ENCODE measurements at places on chromosomes 3 and 15. TPM values are rescaled to one million over a fixed set of nuclear protein-coding genes. Genes with fewer than 3 reads are reported as not detected.

GRCh38 chr3:141486746-141487520, at the start of gene RASA2:
RASA2 (plus strand) TSS chr3:141487027; CDS start chr3:141487084, 57 bp downstream.
- DNase-seq: peak; percentile 43

DNA sequence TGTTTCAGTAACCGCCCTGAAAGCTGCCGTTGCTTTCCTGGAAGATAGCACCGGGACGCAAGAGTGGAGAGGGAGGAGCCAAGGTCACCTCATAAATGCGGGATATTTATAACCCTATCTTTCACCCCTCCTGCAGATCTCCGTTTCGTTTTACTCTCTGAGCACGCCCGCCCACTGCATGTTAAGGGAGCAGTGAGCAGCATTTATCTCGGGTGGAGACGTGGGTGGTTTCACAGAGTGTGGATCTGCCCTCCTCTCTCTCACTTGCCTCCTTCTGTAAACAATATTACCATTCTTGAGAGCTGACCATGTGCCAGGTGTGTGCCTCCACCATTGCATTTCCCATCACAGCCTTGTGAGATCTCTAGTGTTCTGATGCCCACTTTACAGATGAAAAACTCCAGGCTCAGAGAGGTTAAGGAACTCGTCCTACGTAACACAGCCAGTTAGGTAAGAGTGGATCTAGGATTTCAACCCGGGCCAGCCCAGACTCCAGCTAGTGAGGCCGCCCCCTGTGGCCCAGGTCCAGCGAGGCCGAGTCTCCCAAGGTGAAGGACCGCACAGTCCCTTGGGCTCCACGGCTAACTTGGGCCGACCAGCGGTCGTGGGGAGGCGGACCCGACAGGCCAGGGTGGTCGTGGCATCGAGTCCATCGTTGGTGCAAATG, 16.9 kb upstream of the SEMA4B start:
- DNase-seq: peak; percentile 21

The SCAANT1 gene
- total RNA-seq: not detected

The RLBP1 gene
- not detected for total RNA-seq

DNA sequence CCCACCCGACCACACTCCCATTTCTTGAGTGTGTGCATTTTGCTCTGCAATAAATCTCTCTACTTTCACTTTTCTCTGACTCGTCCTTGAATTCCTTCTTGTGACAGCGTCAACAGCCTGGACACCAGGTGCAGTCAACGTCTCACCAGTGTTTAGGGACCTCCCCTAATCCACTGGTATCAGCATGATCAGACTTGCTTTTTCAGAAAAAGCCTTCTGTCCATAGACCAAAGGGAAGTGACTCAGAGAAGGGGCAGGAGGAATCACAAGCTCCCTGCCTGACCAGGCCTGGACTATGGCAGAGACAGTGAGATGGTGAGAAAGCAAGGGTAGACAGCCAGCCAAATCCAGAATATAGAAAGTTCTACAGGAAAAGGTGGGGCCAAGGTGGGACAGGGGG, 15.5 kb downstream of the CCR5 start:
- DNase-seq: no peak

DNA sequence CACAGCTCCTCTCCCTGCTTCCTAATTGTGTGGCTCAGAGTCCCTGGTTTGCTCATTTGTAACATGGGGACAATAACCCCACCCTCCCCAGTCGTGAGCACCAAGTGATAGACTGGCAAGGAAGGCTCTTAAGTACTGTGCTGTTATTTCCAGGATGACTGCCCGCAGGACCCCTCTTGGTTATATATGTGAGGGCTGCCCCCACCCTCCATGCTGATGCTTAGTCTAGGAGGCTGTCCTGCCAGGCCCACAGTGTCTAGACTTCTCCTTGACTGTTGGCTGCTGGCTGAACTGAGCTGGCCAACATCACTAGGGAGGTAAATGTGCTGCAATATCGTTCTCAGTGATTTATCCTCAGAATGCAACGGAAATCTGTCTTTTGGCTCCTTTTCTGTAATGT, 45.1 kb downstream of the RAB11A start:
- no peak for DNase-seq

GRCh38 chr3:144272680-144273079, 301.1 kb downstream of the DIPK2A start:
- DNase-seq: no peak

GRCh38 chr15:99429681-99430081, 136.1 kb upstream of the MEF2A start:
- DNase-seq: no peak

DNA sequence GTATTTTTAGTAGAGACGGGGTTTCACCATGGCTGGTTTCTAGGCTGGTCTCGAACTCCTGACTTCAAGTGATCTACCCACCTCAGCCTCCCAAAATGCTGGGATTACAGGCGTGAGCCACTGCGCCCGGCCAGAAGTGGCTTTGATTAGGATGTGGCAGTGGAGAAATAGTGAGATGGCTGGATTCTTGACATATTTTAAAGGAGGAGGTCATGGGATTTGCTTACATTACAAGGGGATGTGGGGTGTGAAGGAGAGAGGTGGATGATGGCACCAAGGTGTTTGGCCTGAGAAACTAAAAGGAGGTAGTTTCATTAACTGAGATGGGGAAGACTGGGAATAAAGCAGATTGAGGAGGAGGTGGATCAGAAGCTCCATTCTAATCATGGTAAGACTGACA, 15.0 kb upstream of the LTF start:
- DNase-seq: no peak

DNA sequence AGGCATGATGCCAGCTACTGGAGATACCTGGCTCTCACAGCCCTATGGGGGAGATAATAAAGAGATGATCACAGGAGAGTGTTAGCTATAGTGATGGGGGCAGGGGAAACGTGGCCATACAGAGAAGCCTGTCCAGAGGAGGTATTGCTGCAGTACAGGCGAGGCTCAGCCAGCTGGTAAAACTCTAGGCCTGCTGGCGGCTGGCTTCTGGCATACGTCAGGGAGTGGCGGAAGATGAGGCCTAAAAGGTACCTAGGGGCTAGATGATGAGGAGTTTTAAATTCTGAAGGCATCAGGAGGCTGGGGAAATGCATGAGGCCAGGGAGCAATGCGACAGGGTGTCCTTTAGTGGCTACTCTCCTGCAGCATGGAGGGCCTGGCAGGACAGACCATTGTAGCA, 110.7 kb downstream of the EEFSEC start:
- no peak for DNase-seq

DNA sequence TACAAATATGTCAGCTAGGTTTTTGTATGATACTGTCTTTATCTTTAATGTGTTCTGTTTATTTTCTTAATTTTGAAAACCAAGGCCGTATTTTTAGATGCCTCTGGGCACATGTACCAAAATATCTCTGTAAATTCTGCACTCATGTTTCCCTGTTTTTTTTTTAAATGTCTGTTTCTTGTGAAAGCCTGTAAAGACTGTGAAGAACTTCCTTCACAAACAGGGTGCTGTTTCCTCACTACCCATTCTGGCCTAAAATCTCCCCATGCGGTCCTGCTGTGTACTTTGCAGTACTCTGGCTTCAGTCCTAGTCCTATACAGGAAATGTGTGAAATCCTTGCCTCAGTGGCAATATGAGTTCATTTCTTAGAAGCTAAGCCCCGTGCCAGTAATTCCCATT, 133.4 kb upstream of the ZBTB20 start:
- no peak for DNase-seq
